ENCODE measurements at places on chromosomes 2 and 18. TPM values are rescaled to one million over a fixed set of nuclear protein-coding genes. Genes with fewer than 3 reads are reported as not detected.
A peak's percentile ranks its signal among the peaks of the same experiment; 100 is the strongest.

- no peak for DNase-seq
These were observed 117.3 kb upstream of the MSTN start for GRCh38 chr2:190179754-190180312.

- no peak for DNase-seq
These were observed 17.0 kb upstream of the ATL2 start for GRCh38 chr2:38394041-38394440.

DNA sequence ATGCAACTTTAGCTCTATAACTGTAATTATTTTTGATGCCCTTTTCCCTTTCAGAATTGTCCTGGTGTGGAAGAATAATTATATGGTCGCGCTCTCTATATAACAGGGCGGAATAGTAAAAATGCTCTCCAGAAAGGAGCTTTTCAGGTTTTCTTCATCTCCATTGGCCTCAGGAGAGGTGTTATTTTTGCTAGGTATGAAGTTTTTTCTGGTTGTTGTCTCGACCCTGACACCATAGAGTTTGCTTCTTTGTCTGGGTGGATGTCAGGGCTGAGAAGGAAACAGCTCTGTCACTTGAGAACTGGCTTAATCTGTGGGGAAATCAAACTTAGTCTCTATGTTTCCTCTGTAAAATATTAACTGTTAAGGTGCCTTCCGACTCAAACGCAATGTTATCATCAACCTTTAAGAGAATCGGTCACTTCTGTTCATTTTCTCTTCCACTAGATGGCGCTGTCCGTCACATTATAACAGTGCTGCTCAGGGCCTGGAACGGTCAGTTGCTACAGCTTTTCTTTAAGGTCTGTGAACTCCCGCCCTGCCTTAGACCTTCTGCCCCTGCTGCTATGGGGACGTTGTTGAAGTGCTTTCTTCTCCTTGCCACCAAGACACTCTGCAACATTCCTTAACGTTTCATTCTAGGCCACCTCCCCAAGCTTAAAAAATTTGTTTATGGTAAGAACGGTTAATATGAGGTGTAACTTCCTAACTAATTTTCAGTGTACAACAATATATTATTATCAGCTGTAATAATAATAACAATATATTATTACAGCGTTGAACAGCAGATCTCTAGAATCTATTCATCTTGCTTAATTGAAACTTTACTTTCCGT, 23.8 kb upstream of the SERPINB12 start:
- DNase-seq: peak; percentile 56

- no peak for DNase-seq
These were observed 256.4 kb upstream of the FBXO11 start for GRCh38 chr2:48162742-48163141.

- DNase-seq: peak; percentile 21
These were observed 34.9 kb downstream of the RAB10 start for GRCh38 chr2:26068602-26069298.

GRCh38 chr2:103781313-103781712, 1019.5 kb downstream of the TMEM182 start:
- DNase-seq: no peak

CROCC2 gene
- not detected for total RNA-seq

- no peak for DNase-seq
These were observed 701.9 kb upstream of the RAB6C start for GRCh38 chr2:129277585-129277981.

TEKT4 gene
- total RNA-seq: not detected

NEB gene
- total RNA-seq: 1.9 TPM

DNA sequence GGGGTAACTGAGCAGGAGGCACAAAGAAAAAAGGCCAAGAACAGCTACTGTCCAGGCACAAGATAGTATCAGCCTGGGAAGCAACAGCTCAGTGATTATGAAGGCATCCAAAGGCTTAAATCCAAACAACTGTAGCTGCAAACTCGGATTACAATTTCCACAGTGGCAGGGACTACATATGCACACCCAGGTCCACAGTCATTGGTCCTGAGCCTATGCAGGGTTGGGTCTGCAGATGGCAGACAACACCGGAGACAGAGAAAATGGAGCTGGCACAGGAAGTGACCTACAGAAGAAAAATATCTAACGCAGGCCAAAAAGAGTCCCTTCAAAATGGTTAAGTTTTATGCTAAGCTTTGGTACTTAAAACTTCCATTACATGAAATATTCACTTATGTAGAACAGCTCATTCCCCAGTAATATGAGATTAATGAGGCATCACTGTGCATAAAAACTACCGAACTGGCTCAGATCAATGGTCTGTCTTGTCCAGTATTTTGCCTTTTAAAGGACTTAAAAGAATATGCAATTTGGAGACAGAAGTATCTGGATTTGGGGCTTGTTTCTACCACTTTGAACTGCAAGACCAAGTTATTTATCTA, 132.1 kb downstream of the SUCLG1 start:
- no peak for DNase-seq

- no peak for DNase-seq
These were observed 186.3 kb downstream of the HAUS1 start for GRCh38 chr18:46290440-46291020.

GRCh38 chr2:75289771-75290170, 90.5 kb upstream of the TACR1 start:
- DNase-seq: no peak

IFT172 gene
- 30.5 TPM for total RNA-seq

GRCh38 chr2:172571245-172571644, 15.4 kb downstream of the PDK1 start:
- no peak for DNase-seq

DNA sequence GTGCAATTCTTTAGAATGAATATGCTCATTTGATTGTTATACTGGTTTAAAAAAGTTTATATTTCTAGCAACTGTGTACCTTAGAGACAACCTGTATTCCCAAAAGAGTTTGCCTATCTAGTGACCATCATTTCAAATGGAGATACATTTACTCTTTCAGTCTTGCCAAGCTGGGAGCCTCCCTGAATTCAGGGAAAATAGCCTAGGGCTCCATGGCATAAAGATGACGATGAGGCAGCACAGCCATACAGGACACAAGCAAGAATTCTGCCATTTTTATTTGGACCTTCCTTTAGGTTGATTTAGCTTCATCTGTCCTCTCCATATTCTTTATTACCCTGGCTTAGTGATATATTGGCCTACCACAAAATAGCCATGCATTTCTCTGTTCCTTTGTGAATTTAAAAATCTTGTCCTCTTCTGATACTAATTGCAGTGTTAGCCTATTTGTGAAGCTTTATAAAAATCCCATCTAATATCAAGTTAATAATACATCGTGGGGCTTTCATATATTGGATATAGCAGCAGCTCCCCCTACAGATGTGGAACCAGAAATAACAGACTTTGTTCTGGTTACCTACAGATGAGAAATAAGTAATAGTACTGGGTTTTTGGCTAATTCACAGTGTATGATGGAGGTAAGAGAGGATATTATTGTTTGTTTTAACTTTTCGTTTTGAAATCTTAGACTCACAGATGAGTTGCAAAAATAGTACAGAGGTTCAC, 1661.9 kb upstream of the PIK3C3 start:
- no peak for DNase-seq

SCN1A gene
- not detected for total RNA-seq

DNA sequence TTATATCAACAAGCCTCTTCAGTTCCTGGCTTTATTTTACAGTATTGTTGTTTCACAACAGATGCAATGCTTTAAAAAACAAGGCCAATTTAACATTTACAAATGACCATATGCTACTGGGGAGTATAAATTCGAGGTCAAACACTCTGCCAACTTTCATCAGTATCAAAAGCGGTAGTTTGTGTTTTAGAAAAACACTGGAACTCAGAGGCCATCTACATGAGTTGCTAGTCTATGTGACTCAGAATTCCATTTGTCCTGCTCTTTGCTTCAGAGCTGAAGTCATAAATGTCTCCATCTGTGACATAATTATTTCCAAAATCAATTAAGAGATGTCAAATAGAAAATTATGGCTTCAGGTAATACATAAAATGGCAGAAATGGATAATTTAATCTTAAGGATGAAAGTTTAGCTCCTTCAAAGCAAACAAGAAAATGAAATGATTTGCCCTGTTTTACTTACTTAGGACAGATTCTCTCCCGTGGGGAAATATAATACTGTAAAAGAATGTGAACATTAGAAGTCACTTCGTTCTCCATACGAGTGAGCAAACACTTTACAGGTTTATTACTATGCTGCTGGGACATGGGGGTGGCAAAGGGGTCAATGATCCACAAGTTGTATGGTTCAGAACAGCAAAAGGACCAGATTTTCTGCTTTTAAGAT, 3.7 kb downstream of the MEX3C start:
- no peak for DNase-seq

- no peak for DNase-seq
These were observed 676.1 kb upstream of the GYPC start for GRCh38 chr2:125979886-125980285.

GRCh38 chr2:68824831-68825230, 46.4 kb downstream of the BMP10 start:
- DNase-seq: no peak

- DNase-seq: no peak
These were observed 6.9 kb upstream of the STAT1 start for GRCh38 chr2:191020742-191021381.

LMAN2L gene
- total RNA-seq: 5.0 TPM

DNA sequence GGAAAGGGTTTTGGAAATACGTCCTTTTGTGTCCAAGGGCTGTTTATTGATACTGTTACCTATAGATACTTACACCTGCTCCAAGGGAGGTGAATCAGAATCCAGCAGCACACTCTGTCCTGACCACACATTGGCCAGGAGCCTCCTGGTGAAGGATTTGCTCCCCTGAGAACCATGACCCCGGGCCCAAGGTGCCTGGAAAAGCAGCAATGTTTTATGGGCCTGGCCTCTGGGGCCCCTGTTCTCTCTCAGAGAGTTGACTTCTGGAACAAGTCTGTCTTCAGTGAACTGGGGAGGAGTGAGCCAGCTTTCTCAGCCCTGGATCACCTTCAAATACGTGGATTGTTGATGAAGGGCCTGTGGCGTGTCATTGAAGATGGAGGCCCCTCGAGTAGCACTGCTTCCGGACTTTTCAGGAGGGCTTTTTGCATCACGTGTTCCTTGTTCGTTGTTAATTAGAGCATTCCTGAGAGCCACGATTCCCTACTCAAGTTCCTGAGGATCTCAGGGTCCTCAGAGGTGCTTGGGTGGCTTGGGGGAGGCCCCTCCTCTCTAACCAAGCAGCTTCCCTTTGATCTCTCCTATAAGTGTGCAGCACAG, 78.5 kb upstream of the RPL31 start:
- no peak for DNase-seq

CHST9 gene
- total RNA-seq: not detected

DNA sequence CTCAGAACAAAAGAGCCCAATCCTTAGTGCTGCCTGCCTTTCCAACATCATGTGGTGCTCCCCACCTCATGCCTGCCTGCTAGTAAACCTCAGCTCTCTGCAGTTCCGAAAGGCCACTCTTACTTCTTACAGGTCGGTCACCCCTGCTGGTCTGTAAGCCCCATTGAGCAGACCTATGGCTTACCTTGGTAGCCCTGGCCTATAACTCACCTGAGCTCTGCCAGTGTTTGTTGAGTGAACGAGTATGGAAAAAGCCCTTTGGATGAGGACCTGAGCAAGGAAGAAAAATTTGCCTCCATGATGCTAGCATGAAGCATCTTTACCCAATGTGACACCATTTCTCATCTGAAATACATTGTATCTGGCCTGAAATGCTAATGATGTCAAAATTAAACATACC, 83.3 kb downstream of the LIPG start:
- DNase-seq: no peak

- DNase-seq: no peak
These were observed 202.6 kb upstream of the ID2 start for GRCh38 chr2:8479298-8479697.

DNA sequence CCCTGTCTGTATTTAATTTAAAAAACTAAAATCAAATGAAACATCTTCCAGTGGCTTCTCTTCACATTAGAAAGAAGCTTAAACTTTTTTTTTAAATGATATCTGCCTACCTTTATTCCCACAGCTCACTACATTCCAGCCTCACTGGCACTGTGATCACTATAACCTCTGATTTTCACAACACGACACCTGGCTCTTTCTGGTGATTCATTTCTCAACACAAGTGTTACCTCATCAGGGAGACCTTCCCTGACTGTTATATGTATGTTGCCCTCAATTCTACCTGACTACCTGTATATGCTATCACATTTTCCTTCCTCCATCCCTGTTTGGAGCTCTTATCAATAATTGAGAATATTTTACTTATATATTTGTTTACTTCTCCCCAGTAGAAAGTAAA, 76.6 kb downstream of the BAZ2B start:
- no peak for DNase-seq

DNA sequence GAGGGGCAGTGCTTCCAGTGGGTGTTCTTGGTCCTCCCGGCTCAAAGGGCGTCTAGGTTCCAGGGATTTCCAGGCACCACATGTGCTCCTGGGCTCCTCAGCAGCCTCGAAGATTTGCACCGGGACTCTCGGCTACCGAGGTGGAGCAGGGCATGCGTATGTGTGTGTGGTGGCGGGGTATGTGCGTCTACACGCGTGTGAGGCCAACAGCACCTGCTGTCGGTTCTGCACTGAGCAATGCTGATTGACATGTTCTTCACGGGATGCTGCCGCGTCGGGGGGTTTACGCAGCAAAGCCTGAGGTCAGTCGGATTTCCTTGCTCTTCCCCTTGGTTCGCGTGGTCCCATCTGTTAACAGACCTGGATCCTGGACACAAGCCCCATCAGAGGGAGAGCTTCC, 119.8 kb downstream of the NDUFA10 start:
- DNase-seq: no peak

DNA sequence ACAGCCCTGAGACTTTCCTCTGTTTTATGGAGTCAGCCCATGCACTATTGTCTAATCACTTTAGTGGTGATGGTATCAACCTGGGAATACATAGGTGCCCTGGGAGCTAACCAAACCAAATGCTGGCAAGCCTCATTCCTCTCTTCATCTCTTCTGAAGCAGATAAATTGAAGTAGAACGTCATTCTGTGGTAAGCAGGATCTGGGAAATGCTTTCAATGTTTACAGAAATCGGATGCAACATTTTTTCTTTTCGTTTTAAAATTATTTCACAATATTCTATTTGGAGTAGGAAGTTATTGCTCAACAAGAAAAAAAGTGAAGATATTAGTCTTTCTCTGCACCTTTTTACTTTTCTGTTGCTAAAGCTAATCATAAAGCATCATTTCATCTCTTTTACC, 114.2 kb downstream of the RBMS1 start:
- no peak for DNase-seq

GRCh38 chr2:38146907-38147307, 71.0 kb upstream of the CYP1B1 start:
- DNase-seq: no peak

DNA sequence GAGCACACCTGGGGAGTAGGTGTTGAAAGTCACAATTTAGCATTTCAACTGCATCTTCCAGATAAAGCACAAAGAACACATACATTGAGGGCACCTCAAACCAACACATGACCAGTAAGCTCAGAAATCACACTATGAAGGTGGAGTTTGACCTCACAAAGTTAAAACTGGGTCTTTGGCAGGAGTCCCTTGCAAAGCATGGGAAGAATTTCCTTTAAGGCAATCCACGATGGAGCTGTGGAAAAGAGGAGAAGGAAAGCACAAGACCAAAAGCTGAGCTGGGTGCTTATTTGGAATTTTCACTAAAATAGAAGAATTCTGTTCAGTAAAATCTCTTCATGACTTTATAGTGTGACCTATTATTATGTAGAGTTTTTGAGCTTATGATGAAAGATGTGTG, 212.9 kb upstream of the APCDD1 start:
- DNase-seq: no peak

KIDINS220 gene
- 54.3 TPM for total RNA-seq
